ENCODE measurements at places on chromosomes 1 and 21.
A peak's percentile ranks its signal among the peaks of the same experiment; 100 is the strongest.

GRCh38 chr1:183105449-183105848 is 80.6 kb upstream of the LAMC2 start:
- no peak for DNase-seq

GRCh38 chr1:28102189-28102588 is 13.8 kb upstream of the EYA3 start:
- DNase-seq = no peak

DNA sequence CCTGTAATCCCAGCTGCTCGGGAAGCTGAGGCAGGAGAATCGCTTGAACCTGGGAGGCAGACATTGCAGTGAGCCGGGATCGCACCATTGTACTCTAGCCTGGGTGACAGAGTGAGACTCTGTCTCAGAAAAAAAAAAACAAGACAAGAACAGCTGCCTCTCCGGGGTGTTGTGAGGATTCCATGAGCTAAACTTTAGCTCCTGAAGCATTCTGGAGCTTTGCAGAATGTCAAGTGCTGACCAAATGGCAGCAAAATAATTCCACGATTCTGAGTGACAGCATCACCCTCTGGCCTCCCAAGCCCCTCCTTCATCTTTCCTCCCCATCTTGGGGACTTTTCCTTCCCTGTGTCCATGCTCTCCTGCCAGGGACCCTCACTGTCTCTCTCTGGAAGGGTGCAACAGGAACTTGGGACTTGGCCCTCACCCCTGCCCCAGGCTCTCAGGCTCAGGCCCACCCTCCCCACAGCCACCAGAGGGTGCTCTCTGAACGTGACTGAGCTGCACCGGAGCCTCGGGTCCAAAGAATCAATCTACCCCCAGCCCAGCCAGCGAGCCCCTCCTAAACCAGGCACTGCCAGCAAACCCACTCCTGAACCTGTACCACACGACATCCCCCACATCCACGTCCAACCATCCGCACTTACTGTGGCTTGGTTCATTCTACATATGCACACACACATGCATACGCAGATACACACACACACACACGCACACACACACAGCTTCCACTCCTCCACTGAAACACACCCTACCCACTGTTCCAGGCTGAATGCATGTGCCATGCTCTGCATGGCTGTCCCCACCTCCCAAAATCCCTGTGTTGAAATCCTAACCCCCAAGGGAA is 45.7 kb downstream of the ACOT7 start:
- no peak for DNase-seq

DNA sequence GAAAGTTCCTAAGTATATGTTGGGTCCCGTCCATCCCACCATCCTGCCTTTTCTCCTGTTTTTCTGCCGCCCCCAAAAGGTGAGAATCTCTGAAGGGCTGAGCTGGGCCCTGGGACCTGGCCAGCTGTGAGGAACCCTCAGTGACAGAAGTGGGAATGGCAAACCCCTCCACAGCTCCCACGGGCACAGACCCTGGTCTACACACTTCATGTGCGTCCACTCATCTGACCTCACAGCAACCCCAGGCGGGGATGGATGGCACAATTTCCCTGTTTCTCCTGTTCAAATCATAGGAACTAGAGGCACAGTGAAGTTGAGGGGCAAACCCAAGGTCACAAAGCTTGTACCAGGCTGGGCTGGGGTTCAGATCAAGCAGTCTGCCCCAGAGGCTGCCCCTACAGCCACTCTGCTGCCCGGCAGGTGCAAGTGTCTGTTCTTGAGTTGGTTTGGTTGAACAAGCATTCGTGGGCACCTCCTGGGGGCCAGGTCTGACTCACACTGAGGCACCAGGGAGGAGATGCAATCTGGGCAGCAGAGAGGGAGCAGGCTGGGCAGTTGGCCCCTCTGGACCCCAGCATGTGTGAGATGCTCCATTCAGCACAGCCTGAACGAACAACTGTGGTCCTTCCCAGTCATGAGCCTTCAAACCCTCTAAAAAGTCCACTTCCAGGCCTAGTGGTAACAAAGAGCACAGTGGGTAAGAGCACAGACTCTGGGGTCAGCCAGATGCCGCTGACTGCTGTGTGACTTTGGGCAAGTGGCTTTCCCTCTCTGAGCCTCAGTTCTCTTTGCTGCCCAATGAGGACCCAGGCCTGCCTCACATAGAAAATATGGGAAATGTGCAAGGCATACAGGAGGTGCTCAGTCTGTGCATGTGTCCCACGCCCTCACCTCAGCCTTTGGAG is 4.0 kb downstream of the EDN2 start:
- no peak for DNase-seq

DNA sequence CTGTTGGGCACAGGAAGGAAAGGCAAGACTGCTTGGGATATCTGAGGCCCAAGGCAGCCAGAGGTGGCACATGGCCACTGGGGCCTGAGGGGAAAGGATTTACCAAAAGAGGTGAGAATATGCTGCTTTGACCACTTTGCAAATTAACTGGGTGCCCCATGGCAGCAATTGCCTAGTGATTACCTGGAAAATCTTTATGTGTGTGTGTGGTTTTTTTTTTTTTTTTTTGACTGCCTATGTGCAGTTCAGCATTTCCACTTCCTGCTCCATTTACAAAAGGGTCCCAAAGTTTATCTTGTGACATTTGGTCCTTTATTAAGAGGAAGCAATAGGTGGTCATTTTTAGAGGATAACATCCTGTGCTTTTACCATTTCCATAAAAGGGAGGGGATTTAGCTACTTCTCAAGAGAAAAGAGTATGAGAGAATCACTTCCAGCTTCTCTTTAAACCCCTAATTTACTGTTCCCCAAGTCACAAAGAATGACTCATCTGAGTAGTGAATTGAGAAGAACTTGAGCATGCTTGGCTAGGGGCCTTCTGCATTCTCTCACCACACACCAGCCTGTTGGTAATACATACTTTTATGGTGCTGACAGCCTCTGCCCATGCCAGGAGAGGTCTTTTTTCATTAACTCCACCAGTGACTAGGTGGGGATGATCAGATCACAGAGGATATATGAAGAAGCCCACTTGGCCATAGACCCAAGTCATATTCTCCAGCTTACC is 52.1 kb downstream of the SYDE2 start:
- DNase-seq = no peak

DNA sequence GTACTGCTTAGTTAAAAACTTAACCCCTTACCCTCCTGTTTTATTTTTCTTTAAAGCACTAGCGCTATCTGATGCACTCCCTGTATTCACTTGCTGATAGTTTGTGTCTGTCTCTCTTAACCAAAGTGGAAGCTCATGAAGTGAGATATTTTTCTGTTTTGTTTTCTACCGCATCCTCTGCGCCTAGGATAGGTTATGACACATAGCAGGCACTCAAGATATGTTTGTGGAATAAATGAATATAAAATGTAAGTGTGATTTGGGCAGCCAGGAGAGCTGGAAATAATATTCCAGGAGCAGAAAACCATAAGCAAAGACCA is 49.0 kb upstream of the MRPS6 start:
- DNase-seq = no peak

DNA sequence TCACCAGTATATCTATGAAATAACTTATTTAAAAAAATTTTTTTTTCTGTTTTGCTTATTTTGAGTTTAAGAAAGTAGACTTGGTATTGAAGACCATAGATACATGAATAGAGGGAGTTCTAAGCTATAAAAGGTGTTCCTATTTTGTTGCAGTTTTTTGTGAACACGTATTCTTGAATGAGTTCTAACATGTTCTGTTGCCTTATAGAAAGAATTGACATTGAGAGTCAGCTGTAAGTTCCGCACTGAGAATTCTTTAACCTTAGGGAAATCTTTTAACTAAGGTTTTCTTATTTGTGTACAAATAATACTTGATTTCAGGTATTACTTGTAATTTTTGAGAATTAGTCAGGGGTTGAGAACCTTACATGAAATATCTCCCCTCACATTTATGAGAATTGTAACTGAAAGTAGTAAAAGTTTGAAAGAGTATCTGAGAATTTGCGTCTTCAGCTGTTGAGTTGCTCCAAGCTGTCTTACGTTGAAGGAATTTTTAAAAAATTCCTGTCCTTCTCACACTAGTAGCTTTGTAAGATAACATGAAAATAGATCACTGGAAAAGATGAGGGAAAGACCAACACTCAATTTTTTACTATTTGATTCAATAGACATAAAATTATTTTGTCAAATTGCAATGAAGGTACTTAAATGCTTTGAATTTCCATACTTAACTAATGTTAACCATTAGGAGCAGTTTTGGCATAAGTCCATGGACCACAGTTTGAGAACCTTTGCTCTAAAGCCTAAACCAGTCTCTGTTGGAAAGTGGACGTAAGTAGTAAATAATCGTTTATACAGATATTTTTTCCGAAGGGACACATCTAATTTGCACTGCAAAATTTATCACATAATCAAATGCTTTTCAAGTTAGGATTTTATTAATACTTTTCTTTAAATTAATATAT is 3.8 kb downstream of the DR1 start:
- no peak for DNase-seq

GRCh38 chr21:39891111-39891510 is 23.9 kb downstream of the PCP4 start:
- DNase-seq = no peak

DNA sequence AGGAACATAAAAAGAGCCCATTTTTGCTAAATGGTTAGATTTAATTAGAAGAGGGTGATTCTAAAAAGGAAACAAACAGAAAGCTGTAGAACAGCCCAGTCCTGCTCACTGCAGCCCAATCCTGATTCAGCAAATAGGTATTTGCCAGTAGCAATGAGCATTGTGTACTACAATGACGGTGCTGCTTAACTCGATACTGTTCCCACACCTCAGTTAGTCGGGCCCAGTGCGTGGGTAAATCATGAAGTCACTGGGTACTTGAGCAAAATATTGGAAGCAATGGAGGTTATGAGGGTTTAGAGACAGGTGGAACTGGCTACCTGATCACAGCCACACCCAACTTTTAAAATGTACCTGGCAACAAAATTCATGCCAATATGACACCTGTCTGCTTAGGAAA is 101.5 kb upstream of the ADGRL2 start:
- DNase-seq = no peak

GRCh38 chr21:31284797-31285397 is 59.2 kb downstream of the TIAM1 start:
- no peak for DNase-seq

DNA sequence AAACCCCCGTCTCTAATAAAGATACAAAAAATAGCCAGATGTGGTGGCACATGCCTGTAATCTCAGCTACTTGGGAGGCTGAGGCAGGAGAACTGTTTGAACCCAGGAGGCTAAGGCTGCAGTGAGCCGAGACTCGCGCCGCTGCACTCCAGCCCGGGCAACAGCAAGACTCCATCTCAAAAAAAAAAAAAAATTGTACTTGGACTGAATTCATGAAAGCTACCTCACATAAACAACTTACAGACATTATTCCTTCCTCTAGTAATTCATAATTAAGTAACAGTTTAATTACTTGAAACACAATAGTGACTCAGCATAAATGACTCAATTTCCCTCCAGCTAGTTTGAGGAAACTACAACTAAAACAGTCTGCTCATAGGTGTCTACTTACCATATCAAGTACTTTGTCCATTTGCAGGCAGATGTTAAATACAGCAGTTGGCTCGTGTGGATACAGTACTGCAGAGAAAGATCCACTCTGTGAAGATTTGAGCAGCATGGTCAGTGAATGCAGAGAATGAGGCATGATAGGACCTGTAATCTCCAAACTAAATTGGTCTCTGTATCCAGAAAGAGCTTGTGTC is 9.4 kb downstream of the DONSON start:
- DNase-seq = no peak

DNA sequence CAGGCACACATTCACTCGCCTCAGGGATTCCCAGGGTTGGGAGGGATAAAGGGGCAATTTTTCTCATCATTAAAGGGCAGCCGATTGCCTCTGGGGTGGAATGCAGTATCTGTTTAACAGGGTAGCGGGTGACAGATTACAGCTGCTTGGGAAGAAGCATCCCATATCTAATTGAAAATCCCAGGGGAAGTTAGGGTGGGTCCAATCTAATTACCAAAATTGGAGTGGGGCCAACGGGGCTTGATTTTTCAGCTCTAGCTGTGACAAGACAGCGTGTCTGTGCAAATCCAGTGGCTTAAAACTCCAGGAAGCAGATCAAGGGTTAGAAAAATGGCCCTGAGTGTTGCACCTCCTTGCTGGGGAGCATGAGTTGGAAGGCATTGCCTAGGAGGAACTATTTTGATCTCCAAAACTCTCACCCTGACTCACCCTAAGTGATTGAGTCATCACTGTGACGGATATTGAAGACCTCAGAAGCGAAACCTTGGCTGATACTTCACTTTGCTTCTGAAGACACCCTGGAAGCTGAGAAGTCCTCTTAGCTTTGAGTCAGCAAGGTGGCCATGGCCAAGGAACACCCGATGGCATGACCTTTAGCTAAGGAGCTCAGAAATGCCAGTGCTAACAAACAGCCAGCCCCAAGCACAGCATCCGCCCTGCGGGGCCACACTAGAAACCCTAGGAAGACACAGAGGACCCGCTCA is 46.0 kb downstream of the GRHL3 start:
- peak; percentile 92 for DNase-seq

DNA sequence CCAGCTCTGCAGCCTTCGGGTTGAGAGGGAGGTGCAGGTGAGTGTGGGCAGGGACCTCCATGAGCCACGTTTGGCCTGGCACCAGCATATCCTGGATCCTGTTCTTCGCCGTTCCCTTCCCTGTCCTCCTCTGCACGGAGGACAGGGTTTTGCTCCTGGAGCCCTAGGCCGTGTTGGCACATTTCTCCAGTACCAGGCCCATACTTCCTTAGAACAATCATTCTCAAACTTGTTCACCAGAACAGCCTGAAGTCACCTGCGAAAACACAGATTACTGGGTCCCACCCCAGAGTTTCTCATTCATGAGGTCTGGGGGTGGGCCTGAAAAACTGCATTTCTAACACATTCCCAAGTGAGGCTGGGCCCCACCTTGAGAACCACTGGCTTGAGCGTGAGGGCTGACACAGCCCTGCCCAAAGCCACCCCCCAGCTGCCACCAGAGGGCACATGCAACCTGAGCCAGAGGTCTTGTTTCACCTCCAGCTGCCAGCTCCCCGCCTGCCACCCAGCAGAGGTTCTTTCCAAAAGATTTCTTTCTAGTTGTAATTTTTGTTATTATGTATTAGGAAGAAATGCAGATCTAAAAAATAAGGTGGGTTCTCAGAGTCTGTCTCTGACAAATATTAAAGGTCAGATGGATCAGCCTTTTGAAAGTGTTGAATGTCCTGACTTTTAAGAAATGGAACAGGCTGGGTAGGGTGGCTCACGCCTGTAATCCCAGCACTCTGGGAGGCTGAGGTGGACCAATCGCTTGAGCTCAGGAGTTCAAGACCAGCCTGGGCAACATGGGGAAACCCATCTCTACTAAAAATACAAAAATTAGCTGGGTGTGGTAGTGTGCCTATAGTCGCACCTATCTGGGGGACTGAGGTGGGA is 39.6 kb upstream of the LDLRAP1 start:
- DNase-seq = peak; percentile 38

DNA sequence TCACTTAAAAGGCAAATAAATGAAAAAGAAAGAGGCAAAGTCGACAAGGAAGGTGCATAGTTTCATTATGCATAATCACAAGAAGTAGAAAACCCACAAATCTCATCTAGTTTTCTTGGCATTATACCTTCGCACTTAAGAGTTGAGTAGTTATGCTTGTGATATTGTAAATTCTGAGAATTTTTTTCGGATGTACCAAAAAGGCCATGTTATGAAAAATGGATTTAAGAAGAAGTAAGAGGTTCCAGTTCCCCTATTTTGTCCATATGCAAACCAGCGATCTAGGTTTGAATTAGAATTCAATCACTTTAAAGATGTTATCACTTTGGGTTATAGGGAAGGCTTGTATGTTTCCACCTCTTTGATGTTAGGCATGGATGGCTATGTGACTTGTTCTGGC is 7.9 kb upstream of the ERICH3 start:
- no peak for DNase-seq

All from LoVo (cell line).